Stimulated activated CD4-positive, alpha-beta T cell treated with anti-CD3 and anti-CD28 coated beads, Interleukin-1b, Interleukin-23, amount 100 ng/mL, for 1 hour (primary cell): ENCODE measurements at places on chromosomes 11 and 22.
A peak's percentile ranks its signal among the peaks of the same experiment; 100 is the strongest.

GRCh38 chr11:117828611-117829368, 4.2 kb upstream of the FXYD2 start:
- DNase-seq: peak; percentile 68

DNA sequence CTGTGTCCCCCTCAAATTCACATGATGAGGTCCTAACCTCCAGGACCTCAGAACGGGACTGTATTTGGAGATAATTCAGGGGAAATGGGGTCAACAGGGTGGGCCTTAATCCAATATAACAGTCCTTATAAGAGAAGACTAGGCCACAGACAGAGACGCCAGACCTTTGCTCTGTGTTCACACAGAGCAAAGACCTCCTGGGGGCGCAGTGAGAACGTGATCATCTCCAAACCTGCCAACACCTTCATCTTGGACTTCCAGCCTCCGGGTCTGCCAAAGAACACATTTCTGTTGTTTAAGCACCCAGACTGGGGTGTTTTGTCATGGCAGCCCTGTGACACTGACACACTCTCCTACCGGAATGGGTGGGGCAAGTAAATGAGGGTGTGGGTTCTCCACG, 250.2 kb downstream of the MN1 start:
- DNase-seq: no peak

GRCh38 chr11:3123761-3124733, 41.1 kb downstream of the OSBPL5 start:
- no peak for DNase-seq

GRCh38 chr22:49392841-49393510, 434.7 kb downstream of the BRD1 start:
- no peak for DNase-seq

DNA sequence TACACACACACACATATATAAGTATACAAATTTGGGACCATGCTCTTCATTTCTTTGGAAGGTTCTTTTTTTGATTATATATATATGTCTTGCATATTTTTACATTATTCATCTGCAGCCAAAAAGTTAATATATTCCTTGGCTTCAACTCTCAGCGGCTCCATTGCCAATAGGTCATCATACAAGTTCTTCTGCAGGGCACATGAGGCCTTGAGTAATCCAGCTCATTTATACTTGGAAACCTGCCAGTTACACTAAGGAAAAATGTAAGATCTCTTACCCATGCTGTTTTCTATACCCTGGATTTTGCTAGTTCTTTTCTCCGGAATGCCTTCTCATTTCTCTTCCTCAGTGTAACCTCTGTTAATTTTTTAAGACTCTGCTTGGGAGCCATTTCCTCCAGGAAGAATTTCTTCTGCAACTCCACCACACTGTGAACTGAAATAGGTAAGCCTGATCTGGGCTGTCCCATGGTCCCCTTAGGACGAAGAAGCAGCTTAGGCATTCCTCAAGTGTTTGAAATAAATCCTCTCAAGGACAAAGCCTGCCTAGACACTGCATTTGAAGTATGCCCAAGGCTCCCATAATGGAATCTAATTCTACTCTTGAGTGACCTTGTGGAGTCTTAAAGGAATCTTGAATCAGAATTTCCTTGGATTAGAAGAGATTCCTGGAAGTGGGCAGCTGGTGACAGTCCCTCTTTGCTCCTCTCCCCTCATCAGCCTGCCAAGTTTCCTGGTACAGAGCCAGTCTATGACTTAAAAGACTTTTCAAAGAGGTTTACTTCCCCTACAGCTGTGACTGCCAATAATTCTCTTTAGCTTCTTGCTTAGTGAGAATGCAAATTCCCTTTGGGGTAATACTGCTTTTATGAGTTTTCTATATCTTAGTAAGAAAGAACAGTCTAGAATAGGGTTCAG, 182.8 kb downstream of the C11orf87 start:
- no peak for DNase-seq

GRCh38 chr22:26615149-26615548, 2.7 kb downstream of the CRYBB1 start:
- DNase-seq: no peak

- no peak for DNase-seq
Observed at GRCh38 chr11:88104408-88104807, 70.8 kb downstream of the RAB38 start.

DNA sequence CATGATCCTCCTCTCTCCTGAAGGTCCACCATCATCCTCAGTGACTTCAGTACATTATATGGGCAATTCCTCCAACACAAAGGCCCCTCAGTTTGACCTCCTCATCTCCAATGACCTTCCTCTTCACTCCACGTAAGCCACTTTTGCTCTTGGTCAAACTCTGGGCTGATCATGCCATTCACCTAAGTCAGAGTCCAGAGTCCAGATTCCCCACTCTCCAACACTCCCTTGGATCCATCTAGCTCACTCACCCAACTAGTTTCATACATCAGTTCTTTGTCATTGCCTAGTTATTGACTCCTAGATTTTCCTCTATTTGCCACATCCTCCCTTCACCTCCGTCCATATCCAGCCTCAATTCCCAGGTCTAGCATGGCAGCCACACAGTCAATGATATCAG, 30.5 kb upstream of the TTC12 start:
- DNase-seq: no peak

DNA sequence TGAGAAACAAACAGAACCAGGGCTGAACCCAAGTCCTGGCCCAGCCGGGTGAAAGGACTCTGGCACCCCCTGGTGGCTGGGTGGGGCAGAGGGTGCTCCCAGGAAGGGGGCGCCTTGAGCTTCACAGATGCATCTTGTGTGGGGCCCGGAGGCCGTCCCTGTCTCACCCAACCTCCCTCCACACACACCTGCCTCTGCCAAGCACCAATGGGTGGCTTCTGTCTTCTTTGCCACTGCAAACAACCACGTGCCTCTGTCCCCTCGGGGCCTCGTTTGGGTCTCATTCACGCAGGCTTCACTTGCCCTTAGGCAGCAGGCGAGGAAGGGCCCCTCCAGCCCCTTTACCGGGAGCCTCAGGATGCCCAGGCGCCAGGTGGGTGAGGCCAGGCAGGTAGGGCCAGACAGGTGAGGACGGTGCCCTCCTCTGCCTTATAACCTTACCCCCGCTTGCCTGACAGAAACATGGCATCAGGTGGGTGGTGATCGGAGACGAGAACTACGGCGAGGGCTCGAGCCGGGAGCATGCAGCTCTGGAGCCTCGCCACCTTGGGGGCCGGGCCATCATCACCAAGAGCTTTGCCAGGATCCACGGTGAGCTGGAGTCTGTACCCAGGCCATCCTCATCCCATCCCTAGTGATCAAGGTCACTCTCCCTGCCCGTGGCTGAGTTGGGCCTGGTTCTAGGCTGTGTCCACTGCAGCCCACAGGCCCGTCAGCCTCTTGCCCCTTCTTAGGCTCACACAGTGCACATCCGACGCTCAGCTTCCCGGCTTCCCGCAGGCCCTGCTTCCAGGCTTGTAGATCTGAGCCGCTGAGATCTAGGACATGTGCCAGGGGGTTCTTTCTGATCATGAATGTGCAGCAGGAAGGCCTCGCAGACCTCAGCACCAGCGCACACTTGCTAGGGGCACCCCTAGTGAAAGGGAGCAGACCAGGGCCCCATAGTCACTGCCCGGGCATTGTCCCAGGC, 17.2 kb downstream of the POLR3H start:
- peak; percentile 61 for DNase-seq

GRCh38 chr11:112525270-112525669, 264.6 kb upstream of the PLET1 start:
- no peak for DNase-seq

DNA sequence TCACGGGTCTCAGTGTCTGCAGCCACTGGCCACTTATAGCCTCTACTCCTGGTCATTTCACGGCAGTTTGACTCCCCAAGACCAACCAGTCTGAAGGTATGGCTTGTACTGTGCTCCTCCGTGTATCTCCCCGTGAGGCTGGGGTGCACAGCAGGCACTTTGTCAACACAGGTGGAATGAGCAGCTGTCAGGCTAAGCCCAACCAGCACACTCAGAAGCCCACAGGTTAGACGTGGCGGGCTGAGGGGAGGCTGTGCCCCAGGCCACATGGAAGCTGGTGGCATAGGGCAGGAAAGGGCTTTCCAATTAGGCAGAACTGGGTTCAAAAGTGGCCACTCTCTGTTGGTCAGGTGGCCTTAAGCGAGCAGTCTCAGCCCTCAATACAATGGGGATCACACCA, 7.0 kb downstream of the TP53I11 start:
- no peak for DNase-seq

DNA sequence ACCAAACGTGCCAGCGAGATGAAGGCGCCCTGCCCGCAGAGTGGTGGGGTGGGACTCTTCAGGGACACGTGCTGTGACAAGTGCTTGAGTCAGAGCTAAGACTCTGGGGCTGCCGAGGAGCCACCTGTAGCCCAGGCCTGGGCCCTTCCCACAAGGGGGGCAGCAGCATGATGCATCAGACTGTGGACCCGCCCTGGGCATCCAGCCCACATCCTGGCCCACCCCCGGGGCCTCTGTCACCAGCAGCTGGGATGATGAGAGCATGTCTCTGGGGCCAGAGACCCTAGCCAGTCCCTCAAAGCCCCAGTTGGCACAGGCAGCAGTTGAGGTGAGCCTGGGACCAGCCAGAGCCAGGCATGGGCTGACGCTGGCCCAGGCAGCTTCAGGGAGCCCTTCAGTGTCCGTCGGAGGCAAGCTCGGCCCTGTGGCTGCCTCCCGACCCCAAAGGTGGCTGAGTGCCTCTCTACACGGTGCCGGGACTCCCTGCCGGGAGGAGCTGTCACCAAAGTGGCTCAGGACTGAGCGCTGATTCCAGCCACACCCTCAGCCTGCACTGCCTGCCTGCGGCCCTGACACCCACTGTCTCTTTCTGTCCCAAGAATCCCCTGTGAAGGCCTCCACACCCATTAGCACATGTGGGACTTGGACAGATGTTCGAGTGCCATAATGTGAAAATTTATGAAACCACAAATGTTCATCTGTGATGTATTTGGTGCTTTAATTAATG, 41.3 kb downstream of the CDKN1C start:
- no peak for DNase-seq

GRCh38 chr11:120210626-120211521, at the start of gene OAF:
Gene OAF (plus strand): TSS chr11:120211032. CDS start chr11:120211280, 248 bp downstream.
- peak; percentile 12 for DNase-seq
